Renal pelvis (tissue), 12 donors: ENCODE measurements at places on chromosomes 3 and 15.

GRCh38 chr3:45409369-45409768 lies 21.0 kb downstream of the LARS2 start:
- no peak for DNase-seq

- DNase-seq: no peak
These were observed 430.6 kb downstream of the MECOM start for GRCh38 chr3:169232863-169233262.

DNA sequence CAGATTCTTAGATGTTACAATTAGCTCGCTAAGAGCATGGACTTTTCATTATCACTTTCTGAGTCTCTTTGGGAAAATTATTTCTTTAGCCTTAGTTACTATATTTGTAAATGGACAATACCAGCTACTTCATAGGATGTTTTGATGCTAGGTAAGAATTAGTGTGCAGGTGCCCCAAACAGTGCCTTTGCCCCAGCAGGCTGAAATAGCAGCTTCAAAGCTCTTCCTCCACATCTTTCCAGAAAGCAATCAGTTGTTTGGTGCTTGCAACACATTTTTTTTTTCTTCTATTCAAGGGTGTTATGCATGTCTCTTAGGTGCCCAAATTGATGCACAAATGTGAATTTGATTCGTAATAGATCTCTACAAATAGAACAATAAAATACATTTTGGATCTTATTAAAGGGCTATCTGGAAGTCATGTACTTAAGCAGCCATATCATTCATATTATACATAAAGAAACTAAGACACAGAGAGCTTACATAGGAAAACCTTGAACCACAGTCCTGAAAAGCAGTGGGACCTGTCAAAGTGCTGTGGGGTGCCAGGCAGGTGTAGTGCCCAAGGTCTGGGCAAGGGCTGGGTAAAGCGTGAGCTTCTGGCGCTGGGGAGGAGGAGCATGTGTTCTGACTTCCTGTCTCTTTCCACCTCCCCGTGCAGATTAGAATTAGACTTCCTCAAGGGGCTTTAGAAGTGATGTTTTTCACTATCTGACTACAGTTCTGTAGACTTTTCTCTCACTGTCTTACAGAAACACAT lies 62.9 kb downstream of the FNDC3B start:
- DNase-seq: no peak

DNA sequence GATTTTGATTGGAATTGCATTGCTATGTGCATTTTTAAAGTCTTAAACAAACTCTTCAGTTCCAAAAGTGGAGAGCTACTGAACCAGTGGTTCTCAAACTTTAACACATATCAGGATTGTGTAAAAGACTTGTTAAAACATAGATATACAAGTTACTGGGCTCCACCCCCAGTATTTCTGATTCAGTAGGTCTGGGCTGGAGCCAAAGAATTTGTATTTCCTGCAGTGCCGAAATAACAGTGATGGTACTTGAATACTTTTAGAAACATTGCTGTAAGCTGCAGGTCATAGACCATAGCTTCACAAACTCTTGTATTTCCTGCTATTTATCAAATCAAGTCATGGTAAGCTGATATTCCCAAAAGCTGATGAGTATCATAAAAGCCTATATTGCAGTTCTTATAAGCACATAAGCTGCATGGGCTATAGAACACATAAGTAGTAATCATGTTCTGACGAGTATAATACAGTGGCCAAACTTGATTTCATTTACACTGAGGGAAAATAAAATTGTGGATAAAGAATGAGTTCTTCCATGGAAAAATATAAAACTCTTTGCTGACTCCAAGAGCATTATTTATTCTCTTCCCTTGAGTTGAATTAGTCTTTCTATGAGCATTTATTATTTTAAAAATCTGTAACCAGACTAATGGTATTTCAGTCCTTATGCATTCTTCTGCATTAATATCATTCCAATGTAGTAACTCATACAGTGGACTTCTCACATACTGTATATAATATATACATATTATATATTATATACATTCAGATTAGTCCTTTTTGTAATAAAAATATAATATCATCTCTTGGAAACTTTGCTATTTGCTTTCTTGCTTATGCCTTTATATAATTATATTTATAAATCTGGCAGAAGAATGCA lies 550.5 kb upstream of the AGTR1 start:
- DNase-seq: peak; percentile 30

DNA sequence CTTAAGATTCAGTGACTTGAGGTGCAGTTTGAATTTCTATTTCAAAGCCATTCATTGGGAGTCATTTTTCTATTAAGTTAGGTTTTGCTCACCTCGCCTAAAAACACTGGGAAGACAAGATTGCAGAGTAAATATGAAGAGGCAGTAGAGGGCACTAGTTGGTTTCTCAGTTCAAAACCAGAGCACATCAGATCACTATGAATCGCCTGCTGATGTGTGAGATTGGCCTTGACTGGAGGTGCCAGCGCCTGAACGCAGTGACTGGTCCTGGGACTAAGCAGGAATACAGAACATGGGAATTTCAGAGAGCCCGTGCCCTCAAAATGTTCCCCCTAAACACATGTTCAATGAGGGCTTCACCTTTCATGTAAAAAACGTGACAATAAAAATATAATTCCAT lies 229.0 kb downstream of the ITPR1 start:
- DNase-seq: no peak

GRCh38 chr15:35484231-35484945 lies 61.6 kb downstream of the DPH6 start:
- no peak for DNase-seq

- DNase-seq: no peak
These were observed 196.8 kb downstream of the STT3B start for GRCh38 chr3:31729573-31729972.

DNA sequence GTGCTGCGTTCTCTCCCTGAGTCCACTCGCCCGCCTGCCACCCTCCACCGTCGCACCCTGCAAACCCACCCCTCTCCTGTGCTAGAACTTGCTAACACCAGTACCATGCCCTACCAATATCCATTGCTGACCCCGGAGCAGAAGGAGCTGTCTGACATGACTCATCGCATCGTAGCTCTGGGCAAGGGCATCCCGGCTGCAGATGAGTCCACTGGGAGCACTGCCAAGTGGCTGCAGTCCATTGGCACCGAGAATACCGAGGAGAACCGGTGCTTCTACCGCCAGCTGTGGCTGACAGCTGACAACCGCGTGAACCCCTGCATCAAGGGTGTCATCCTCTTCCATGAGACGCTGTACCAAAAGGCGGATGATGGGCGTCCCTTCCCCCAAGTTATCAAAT lies 4.9 kb upstream of the ALAS1 start:
- no peak for DNase-seq

- DNase-seq: no peak
These were observed 26.4 kb upstream of the ZBED2 start for GRCh38 chr3:111621535-111621934.

DNA sequence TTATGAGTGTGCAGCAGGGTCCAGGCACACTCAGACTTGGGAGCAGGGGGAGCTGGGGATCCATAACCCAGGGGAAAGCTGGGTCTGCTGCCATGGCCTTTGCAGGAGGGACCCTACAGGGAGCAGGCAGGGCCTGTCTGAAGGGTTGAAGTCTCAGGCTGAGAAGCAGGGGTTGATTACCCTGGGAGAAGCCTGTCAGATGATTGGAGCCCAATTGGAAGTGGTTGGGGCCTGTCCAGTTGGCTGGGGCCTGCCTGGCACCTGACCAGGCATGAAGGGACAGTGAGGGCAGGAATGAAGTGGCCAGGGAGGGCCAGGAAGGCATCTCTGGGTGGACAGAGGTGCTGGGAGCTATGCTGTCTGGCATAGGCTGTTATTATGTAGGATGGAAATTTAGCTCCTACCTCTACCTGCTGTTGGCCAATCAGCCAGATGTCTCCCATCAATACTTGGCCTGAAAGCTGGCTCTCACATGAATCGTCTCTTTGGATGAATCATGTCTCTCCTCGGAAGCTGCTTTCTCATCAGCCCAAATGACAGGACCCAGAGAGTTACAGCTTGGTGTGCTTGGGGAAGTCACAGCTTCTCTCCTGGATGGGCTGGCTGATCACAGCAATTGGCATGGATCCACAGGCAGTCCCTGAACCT lies 27.4 kb upstream of the SLCO2A1 start:
- no peak for DNase-seq

DNA sequence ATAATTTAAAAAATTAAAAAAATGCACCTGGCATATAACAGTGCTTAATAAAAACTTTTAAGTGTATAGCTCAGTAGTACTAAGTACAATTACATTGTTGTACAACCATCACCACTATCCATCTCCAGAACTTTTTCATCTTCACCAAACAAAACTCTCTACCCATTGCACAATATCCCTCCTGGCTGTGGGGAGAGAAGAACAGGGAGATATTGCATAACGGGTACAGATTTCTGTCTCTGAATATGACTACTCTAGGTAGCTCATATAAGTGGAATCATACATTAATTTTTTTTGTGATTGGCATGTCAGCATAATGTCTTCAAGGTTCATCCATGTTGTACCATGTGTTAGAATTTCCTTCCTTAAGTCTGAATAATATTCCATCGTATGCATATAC lies 91.0 kb upstream of the PLAAT1 start:
- no peak for DNase-seq

- DNase-seq: no peak
These were observed 4.0 kb upstream of the PTH1R start for GRCh38 chr3:46873521-46873920.

GRCh38 chr3:191260431-191261303 lies 61.6 kb downstream of the OSTN start:
- no peak for DNase-seq

DNA sequence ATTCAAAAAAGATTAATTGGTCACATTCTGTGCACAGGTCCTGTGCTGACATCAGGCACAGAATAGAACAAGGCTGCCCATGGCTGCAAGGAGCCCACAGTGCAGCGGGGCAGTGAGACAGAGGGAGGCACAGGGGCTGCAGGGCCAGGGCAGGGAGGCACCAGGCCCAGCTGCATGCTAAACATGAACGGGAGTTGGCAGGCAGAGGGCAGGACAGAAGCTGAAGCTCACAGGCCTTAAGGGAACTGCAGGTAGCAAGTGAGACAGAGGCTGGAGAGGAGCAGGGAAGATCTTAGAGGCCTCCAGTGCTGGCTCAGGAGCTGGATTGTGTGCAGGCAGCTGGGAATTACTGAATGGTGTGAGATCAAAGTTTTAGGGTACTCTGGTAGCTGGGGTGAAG lies 26.2 kb downstream of the IDH3A start:
- no peak for DNase-seq

- DNase-seq: no peak
These were observed 332.6 kb upstream of the CCDC54 start for GRCh38 chr3:107044677-107045076.
